ENCODE measurements at places on chromosomes 7 and 10.

DNA sequence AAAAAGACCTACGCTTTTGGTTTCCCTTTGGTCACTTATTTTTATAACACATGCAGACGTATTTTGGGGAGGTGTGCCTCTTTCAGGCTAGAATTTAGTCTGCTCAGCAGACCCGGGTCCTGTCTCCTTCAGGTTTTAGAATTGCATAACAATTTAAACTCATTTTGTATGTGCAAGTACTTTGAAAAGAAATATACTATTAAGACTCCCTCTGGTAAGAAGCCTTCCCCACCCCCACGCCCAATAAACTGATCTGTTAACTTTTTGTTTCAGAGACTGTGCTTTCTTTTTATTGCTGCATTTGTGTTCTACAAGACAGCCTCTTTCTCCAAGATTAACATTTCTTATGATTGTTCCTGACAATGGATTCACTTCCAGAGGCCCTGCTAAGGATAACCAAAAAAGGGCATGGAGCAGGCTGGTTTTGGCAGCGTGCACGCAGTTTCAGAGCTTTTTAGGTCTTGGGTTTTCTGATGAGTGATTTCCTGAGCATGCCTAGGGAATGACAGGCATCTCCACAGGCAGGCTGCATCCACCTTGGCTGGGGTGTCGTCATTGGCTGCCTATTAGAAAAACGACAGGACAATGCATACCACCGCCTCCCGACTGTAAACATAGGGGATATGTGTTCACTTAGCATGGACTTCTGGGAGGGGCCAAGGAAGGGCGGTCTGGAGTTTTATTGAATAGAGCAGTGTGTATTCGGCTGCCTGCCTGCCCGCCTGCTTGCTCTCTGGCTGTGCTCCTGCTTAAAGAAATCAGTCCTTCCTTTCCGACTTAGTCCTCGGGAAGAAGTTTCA lies at the start of gene CALD1:
CALD1 (plus strand) TSS at position 694 of the 800 bp plus-strand sequence. CDS start 88,100 bp downstream, outside the sequence.
- DNase-seq = no peak

DNA sequence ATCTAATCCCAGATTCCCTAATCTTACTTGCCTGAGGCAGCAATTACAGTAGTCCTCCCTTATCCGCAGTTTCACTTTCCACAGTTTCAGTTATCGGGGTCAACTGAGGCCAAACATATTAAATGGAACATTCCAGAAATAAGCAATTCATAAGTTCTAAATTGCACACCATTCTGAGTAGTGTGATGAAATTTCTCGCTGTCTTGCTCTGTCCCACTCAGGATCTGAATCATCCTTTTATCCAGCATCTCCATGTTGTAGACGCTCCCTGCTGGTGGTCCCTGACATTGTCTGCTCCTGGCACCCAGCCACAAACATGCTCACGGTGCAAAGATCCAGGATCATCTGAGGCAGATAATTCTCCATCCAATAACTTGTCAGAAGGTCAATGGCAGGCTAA lies 128.7 kb upstream of the CXCL12 start:
- no peak for DNase-seq

DNA sequence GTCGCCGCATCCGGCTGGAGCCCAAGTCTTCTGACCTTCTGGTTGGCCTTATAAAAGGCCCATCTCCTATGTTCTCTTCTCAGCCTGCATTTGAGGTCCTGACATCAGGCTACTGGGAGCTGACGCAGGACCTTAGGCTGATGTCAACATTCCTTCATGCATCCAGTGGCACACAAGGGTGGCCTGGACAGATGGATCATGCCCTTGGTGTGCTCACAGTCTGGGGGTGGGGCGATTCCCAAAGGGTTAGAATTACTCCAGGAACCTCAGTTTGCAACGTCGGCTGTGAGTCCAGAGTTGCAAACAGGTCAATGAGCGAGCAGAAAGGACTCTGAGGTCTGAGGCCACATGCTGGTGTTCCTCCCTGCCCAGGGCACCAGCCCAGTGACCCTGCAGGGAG lies 8.2 kb upstream of the CLIP2 start:
- DNase-seq = peak; percentile 71

- DNase-seq = no peak
Measured at GRCh38 chr10:58481569-58482109, 31.0 kb upstream of the BICC1 start.

Measured in suppressor macrophage treated with lipopolysaccharide for 4 hours (primary cell).